ENCODE measurements at places on chromosomes 2 and 18.

- no peaks in the 10 kb centered on the region for H3K4me1 ChIP-seq
- DNase-seq, result no peak
- no peak overlapping the region for H3K27ac ChIP-seq
- H3K27me3 ChIP-seq, result no peaks in the 10 kb centered on the region
- H3K4me3 ChIP-seq, result no peak overlapping the region
These were observed 31.3 kb upstream of the GAREM1 start for GRCh38 chr18:32502014-32502413.

DNA sequence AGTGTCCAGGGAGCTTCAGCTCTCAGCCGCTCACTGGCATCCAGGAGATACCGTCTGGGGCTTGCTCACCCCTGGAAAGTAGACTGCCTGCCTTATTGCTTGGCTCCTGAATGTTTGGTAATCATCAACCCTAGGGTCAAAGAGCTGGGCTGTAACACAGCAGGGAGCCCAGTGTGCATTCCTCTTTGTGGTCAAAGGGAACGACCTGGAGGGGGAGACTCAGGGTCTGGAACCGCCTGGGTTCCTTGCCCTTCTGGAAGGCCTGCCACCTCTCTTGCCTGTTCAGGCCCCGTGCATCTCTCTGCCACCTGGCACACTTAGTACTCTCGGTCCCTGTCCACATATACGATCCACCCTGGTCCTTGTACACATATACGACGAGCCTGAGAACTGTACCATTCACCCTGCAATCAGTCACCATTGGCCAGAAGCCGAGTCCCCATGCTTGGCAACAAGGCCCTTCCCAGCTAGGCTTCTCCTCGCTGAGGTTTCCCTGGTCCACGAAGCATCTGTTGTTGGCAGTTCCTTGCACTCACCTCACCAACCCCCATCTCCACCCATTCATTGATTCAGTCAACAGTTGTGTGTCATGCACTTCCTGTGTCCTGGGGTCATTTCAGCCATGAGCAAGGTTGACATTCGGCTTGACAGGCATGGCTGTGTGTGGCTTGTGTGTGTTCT, at the start of gene NAT8:
TSS of gene NAT8 (minus strand) at position 85 of the 681 bp plus-strand sequence. CDS start 794 bp downstream, outside the sequence.
- no peaks in the 10 kb centered on the region for H3K4me1 ChIP-seq
- H3K36me3 ChIP-seq, result no peaks in the 10 kb centered on the region
- H3K4me3 ChIP-seq, result no peak within 1 kb of the TSS
- no peak within 1 kb of the TSS for H3K27ac ChIP-seq
- no peaks in the 10 kb centered on the region for H3K27me3 ChIP-seq

GRCh38 chr18:58896734-58897508, 32.2 kb downstream of the ZNF532 start:
- no peak for DNase-seq
- H3K36me3 ChIP-seq, result no peaks in the 10 kb centered on the region
- no peak overlapping the region for H3K27ac ChIP-seq
- no peaks in the 10 kb centered on the region for H3K27me3 ChIP-seq
- H3K4me3 ChIP-seq, result no peak overlapping the region

- H3K36me3 ChIP-seq, result no peaks in the 10 kb centered on the region
- H3K27me3 ChIP-seq, result no peaks in the 10 kb centered on the region
- H3K4me1 ChIP-seq, result no peaks in the 10 kb centered on the region
- H3K4me3 ChIP-seq, result no peak overlapping the region
- no peak for DNase-seq
- no peak overlapping the region for H3K27ac ChIP-seq
These were observed 215.1 kb upstream of the POU3F3 start for GRCh38 chr2:104638859-104639202.

DNA sequence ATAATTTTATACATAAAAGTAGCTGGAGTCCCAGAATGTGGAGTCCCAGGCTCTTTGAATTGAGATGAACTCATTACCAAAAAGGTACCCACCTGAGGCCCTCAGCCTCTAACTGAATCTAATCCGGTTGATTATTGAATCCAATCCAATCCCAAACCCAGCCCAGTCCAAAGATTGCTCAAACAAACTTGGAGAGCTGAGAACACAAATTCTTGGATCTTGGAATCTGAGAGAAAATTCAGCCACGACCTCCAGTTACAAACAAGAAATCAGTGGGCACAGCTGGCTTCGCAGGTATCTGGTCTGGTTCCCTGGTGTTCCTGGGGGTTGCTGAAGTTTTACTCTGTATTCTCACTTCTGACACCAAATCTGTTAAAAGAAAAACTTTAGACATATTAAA, 28.4 kb upstream of the RHOB start:
- no peaks in the 10 kb centered on the region for H3K36me3 ChIP-seq
- no peaks in the 10 kb centered on the region for H3K4me1 ChIP-seq
- H3K27me3 ChIP-seq, result no peaks in the 10 kb centered on the region
- no peak for DNase-seq
- no peak overlapping the region for H3K27ac ChIP-seq
- no peak overlapping the region for H3K4me3 ChIP-seq

- no peak overlapping the region for H3K4me3 ChIP-seq
- no peaks in the 10 kb centered on the region for H3K36me3 ChIP-seq
- DNase-seq, result no peak
- no peaks in the 10 kb centered on the region for H3K27me3 ChIP-seq
- H3K27ac ChIP-seq, result no peak overlapping the region
- H3K4me1 ChIP-seq, result peaks cover 14% of the 10 kb centered on the region
These were observed 35.4 kb downstream of the CAB39 start for GRCh38 chr2:230748087-230748486.

GRCh38 chr2:10374362-10374943, 71.7 kb downstream of the HPCAL1 start:
- H3K36me3 ChIP-seq, result peaks cover 5% of the 10 kb centered on the region
- no peak overlapping the region for H3K4me3 ChIP-seq
- no peak for DNase-seq
- H3K27me3 ChIP-seq, result no peaks in the 10 kb centered on the region

DNA sequence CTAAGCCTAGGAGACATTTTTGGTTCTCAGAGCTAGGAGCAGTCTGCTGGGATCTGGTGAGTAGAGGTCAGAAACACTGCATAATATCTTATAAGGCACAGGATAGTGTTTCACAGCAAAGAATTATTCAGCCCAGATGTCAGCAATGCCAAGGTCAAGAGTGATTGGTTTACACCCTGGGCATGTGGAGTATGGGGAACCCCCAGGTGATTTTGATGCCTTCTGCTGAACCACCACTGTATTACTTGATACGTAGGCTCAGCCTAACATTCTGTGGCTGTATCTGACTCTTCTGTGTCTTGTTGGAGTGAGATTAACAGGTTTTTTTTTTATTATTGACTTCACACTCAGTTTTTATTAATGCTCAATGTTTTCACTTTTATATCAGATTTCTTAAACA, 6.0 kb downstream of the DDX18 start:
- H3K27ac ChIP-seq, result peak overlapping the region; percentile 16
- H3K4me3 ChIP-seq, result no peak overlapping the region
- H3K36me3 ChIP-seq, result peaks cover 44% of the 10 kb centered on the region

DNA sequence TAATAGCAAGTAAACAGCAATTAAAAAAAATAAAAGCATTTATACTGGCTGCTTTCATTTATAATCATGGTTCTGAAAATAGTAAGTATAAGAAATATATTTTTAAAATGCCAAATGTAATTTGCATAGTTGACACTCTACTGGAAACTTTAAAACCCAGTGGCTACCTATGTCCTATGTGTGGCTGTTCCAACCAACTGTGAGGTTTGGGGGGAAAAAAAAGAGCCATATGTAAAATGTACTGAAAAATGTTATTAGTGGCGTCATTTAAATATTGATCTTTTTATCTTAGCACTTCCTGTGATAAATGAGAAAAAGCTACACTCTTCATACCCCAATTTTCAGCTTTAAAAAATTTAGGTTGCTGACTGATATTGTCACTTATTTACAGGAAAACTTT, 270.7 kb downstream of the TCF4 start:
- no peak for DNase-seq
- no peaks in the 10 kb centered on the region for H3K4me1 ChIP-seq
- H3K27ac ChIP-seq, result no peak overlapping the region
- H3K27me3 ChIP-seq, result no peaks in the 10 kb centered on the region
- H3K36me3 ChIP-seq, result no peaks in the 10 kb centered on the region

GRCh38 chr2:73749314-73749713, 12.2 kb upstream of the TPRKB start:
- no peak overlapping the region for H3K4me3 ChIP-seq
- no peaks in the 10 kb centered on the region for H3K27me3 ChIP-seq
- H3K4me1 ChIP-seq, result no peaks in the 10 kb centered on the region
- no peak for DNase-seq
- H3K36me3 ChIP-seq, result no peaks in the 10 kb centered on the region
- H3K27ac ChIP-seq, result no peak overlapping the region

DNA sequence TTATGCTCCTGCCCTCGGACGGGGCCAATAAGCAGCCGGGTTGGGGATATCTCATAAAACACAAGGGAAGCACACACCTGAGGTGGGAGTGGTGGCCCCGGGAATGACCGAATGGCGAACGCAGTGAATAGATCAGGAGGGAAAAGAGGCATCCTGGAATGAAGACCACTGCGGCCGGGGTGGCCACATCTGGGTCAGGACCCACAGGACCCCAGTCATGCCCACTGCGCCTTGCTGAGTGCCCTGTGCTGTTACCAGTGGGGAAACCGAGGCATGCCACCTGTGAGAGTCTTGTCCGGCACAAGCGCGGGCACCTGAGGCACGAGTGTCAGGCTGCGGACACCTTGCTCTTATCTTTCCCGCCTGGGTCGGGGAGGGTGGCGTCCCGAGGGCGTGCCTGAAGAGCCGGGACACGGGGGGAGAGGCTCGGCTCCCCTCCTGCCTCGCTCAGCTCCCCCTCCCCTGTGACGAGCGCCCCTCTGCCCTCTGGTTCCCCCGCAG, 1.6 kb downstream of the PDCD1 start:
- H3K36me3 ChIP-seq, result no peaks in the 10 kb centered on the region
- peaks cover 23% of the 10 kb centered on the region for H3K4me1 ChIP-seq
- H3K27me3 ChIP-seq, result peaks cover 3% of the 10 kb centered on the region
- DNase-seq, result no peak
- H3K27ac ChIP-seq, result no peak overlapping the region

DNA sequence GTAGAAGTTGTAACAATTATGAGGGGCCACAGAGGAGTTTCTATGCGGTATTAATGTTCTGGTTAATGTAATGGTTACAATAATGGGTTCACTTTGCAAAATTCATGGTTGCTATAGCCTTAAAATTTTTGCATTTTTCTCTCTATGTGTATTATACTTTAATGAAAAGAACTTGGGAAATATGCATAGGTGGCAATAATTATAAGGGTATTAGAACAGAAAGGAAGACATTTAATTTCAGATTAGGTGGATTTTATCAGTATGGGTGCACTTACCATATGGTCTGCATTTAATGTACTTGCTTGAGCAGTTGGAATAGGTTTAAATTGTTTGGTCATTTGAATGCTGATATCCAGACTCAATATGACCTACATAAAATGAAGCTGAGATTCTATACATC, 161.6 kb upstream of the TACR1 start:
- no peak for DNase-seq
- H3K4me1 ChIP-seq, result no peaks in the 10 kb centered on the region
- H3K27me3 ChIP-seq, result no peaks in the 10 kb centered on the region
- H3K27ac ChIP-seq, result no peak overlapping the region
- no peak overlapping the region for H3K4me3 ChIP-seq

DNA sequence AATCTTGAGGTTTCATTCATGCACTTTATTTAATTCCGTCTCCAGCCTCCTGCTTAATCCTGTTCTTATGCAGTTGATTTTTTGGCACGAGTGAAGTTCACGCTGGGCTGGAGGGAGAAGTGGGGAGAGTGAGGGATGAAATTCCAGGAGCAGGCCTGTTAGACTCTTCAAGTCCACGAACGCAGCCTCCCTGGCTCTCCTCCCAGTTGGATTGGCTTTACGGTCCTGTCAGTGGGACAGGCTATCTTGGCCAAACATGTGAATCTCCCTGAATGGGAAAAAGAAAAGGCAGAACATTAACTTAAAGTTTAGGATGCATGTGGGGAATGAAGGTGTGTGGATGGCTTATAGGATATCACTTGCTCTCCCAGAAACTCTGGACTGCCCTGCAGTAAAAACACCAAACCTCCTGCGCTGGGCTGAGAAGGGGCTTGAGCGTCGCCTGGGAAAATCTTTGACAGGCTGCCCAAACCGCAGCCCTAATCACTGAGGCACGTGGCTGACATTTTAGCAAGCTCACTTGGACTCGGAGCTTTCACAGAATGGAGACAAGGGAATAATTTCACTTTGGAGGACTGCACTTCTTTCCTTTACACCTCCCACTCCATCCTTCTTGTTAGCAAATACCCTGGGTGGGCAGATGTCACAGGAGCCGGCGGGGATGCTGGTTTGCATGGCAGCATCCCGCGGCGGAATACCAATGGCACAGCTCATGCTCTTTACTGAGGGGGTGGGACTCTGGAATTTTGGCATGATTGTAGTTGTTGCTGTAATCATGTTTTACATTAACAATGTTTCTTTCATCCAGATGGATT, 93.9 kb downstream of the ACKR3 start:
- no peaks in the 10 kb centered on the region for H3K4me1 ChIP-seq
- no peak overlapping the region for H3K4me3 ChIP-seq
- H3K27me3 ChIP-seq, result no peaks in the 10 kb centered on the region
- DNase-seq, result no peak

DNA sequence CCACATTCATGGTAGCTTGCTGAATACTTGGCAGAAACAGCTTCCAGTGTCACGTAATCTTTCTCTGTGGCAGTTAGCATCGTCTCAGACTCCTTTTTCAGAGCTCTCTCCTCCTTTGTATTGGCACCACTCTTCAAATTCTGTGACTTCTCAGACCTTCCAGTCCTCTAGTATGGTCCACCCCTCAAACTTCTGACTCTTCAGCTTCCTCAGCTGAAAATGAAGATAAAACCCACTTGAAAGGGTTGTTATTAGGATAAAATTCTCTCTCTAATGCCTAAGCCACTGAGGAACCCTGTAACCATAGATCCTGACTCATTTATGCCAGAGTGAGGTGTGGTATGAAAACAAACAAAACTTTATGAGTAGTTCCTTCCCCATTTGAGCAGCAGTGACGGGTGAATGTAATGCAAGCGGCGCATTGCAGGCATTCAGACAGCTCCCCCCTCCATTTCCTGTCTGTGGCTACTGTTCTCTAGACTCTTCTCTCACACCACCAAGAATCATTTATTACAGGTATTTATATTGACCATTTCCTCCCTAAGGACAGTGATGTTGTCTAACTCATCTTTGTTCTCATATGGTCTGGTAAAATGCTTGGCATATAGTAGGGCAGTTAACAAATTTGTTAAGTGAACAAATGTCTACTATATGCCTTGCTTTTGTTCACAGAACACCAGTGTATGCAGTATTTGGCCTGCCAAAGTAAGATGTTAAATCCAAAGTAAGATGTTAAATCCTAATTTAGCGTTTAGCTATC, 35.3 kb downstream of the GALNT1 start:
- no peaks in the 10 kb centered on the region for H3K36me3 ChIP-seq
- peak overlapping the region; percentile 43 for H3K4me3 ChIP-seq
- no peak for DNase-seq
- peak overlapping the region; percentile 70 for H3K27ac ChIP-seq
- no peaks in the 10 kb centered on the region for H3K27me3 ChIP-seq

DNA sequence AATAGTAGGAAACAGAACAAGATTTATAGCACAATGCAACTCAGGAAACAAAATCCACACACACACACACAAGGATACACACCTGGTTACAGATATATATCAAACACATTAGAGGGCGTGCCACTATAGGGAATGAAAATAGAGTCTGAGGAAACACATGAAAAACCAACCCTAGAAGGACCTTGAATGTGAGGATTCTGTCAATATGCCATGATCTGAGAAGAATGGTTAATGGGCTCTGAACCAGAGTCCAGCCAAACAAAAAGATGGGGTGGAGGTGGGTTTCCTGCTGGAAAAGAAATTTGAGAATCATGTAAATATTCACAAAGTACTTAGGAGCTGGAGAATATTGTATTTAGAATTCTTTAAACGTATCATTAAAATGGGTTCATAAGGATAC, 7.8 kb upstream of the TMEM37 start:
- no peak overlapping the region for H3K27ac ChIP-seq
- no peak for DNase-seq
- H3K36me3 ChIP-seq, result no peaks in the 10 kb centered on the region
- H3K4me3 ChIP-seq, result no peak overlapping the region
- no peaks in the 10 kb centered on the region for H3K4me1 ChIP-seq

Measured in naive thymus-derived CD4-positive, alpha-beta T cell (primary cell).